ENCODE measurements at places on chromosomes 7 and 10.
A peak's percentile ranks its signal among the peaks of the same experiment; 100 is the strongest.

GRCh38 chr10:128932071-128932820, 534.8 kb upstream of the MGMT start:
- DNase-seq = no peak

DNA sequence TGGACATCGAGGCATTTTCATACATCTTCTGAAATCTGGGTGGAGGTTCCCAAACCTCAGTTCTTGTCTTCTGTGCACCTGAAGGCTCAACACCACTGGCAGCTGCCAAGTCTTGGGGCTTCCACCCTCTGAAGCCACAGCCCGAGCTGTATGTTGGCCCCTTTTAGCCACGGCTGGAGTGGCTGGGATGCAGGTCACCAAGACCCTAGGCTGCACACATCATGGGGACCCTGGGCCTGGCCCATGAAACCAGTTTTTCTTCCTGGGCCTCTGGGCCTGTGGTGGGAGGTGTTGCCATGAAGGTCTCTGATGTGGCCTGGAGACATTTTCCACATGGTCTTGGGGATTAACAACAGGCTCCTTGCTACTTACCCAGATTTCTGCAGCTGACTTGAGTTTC, 62.1 kb downstream of the INPP5A start:
- DNase-seq = no peak

- peak; percentile 25 for DNase-seq
Observed at GRCh38 chr7:17301471-17302456, 3.3 kb downstream of the AHR start.

DNA sequence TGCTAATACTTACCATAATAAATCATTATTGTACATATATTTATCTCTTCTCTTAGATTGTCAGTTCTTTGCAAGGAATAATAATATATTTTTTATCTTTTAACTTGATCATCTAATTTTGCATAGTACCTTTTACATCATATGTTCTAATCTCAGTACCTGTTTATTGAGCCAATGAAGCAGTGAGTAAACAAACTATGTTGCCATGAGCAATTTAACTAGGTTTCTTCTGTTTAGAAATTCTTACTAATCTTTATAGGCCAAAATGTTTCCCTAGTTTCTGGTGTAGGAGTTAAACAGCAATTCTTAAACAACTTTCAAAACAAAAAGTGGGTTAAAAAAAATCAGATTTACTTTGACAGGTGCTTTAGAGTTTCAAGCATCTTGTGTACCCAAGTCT, 61.3 kb downstream of the PHYHIPL start:
- no peak for DNase-seq

DNA sequence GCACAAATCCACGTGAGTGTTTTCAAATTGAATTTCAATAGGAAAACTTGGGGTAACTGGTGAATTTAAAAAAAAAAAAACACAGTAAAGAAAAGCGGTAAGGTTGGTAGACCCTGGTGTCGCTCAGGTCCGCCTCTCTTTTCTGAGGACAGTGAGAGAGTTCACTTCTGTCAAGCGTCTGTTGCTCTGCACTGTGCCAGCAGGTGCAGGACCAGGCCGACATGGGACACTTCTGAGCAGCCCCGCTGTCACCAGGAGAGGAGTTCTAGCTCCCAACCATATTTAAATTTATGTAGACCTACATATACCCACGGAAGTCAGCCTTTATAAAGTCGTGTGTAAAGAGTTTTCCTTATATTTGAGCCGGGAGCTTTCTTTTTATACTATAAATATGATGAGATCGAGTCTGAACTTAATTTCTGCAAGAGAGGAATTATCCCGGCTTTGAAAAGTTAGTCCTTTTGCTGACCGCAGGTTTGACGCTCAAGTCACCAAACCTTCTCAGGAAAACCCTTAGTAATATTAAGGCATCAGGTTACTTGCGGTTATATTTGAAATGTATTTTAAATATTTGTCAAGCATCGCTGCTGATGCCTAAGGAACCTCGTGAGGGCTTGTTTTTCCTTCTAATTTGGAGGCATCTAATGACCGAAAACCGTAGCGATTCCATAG, 531 bp downstream of the IKZF1 start:
- no peak for DNase-seq

- peak; percentile 27 for DNase-seq
Observed at GRCh38 chr7:110442381-110442837, 648.5 kb upstream of the LRRN3 start.

GRCh38 chr10:79144351-79145173, 75.8 kb downstream of the ZMIZ1 start:
- no peak for DNase-seq

- no peak for DNase-seq
Observed at GRCh38 chr7:16651396-16652239, 5.6 kb downstream of the BZW2 start.

GRCh38 chr10:64682043-64682442, 1160.8 kb downstream of the REEP3 start:
- DNase-seq = no peak

GRCh38 chr10:118107040-118107439, 60.3 kb upstream of the RAB11FIP2 start:
- DNase-seq = no peak

GRCh38 chr7:54898659-54899340, 120.0 kb upstream of the EGFR start:
- DNase-seq = no peak

DNA sequence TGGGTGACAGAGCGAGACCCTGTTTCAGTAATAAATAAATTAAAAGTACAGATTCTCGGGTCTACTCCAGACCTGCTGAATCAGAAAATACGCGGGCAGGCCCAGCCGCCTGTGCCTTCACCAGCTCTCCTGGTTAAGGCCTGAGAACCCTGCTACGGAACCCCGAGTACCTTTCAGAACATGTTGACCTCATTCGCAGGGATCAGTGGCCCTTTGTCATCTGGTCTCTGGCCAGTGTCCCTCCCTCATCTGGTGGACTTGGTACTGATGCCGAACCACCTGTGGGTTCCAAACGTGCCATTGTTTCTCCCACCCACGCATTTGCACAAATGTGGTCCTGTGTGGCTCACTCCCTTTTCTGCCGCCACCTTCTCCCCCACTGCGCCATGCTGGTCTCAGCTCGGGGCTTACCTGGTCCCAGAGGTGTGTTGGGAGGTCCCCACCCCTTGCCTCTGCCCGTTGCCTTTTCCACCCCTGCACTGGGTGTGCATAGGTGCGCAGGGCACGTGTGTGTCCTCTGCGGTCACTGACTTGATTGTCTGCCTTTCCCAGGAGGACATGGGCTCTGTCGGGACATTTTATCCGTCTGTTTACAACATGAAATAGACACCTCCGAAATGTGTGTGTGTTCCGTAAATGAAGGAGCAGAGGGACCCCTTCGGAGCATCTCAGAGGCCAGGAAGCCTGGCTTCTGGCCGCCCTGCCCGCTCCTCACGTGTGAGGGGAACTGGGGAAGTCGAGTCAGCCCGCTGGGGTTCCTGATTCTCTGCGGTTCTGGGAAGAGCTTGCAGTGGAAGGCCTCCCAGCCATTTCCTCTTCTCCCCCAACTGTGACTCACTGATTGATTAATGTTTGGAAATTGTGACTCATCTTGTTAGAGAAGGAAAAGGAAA, 135.2 kb downstream of the CUX1 start:
- no peak for DNase-seq

DNA sequence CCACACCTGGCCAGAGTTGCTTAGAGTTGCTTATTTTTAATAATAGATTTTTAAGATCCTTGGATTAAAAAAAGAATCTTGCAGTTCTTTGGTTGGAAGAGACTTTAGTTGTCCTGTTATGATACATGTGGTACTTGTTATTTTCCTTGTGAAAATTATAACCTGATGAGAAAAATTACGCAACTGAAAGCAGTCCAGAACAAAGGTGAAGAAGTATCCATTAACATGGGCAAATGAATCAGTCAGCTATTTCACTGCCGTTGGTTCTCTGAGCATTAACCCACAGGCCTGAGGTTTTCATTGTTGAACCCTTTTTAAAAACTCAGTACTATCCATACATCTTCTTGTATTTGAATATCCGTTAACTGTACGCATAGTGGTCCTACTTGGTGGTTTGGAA, 68.2 kb downstream of the GALNT11 start:
- DNase-seq = no peak

- DNase-seq = no peak
Observed at GRCh38 chr10:5544216-5544805, 19.6 kb downstream of the CALML3 start.

DNA sequence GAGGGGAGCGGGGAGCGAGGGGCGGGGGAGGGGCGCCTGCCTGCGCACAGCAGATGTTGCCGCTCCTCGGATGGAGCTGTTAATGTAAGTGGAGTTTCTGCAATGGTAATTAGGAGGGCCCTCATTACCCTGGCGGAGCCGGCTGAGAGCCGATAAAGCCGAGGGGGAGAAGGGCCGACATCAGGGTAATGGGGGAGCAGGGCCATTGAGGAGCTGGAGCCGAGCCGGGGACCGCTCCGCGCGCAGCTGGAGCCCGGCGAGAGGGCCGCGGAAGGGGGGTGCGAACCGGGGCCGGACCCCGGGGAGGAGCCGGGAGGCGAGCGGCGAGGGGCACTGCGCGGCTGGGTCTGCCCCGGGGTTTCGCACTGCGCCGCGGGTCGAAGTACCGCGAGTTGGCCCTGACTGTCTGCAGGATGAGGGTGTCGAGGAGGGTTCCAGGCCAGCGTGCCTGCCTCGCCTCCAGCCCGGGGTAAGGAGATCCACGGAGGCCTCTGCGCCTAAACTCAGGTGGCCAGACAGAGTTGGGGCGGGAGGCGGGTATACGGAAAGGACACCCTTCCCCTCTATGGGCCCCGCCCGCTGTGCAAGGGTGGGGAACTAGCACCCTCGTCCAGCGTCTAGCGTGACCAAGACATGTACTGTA, 55.0 kb upstream of the LBX1 start:
- no peak for DNase-seq

DNA sequence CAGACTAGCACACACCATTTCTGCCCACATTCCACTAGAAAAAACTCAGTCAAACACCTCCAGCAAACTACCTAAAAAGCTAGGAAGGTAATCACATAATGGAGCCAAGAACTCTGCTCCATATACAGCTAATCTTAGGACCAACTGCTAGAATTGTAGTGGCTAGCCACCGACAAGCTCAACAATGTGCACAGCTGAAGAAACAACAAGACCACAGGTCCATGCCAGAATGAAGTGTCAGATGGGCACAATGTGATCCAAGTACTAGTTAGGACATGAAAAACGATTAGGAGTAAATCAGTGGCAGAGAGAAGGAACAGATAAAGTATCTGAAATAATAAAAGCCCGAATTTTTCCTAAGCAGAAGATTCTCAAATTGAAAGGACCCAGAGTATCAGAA, 38.6 kb downstream of the TMEM106B start:
- no peak for DNase-seq

DNA sequence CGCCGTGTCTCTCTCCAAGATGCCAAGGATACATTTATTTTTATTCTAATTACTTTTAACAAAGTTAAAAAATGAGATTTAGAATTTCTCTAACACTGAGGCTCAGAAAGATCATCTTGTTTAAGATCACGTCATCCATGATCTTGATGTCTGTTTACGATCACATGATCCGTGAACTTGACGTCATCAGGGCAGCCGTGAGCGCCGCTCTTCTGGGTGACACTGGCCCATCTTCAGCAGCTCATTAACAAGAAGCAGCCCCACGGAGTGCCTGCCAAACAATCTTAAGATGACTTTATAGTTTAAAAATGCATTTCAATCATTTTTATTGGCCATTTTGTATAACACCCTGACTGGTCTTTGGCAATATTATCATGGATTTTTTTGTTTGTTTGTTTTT, 291.1 kb upstream of the PRKCQ start:
- no peak for DNase-seq

GRCh38 chr10:77027576-77027975, 610.0 kb downstream of the KCNMA1 start:
- DNase-seq = no peak

DNA sequence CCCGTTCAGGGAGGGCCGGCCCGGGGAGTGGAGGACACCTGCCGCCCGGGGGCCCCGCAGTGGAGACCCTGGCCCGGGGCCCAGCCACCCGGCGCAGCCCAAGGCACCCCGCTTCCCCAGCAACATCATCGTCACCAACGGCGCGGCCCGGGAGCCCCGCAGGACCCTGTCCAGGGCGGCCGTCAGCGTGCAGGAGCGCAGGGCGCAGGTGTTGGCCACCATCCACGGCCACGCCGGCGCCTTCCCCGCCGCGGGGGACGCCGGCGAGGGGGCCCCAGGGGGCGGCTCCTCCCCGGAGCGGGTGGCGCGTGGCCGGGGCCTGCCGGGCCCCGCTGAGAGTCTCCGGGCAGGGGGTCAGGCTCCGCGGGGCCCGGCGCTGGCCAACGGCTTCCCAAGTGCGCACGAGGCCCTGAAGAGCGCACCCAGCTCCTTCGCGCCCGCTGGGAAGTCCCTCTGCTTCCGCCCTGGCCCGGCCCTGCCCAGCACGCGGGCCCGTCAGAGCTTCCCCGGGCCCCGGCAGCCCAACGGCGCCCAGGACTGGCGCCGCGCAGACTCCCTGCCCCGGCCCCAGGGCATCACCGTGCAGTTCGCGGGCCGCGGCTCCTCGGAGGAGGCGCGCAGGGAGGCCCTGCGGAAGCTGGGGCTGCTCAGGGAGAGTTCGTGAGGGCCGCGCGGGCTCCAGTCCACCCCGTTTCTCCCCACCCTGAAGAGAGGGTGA, 46.7 kb downstream of the PROSER2 start:
- no peak for DNase-seq

DNA sequence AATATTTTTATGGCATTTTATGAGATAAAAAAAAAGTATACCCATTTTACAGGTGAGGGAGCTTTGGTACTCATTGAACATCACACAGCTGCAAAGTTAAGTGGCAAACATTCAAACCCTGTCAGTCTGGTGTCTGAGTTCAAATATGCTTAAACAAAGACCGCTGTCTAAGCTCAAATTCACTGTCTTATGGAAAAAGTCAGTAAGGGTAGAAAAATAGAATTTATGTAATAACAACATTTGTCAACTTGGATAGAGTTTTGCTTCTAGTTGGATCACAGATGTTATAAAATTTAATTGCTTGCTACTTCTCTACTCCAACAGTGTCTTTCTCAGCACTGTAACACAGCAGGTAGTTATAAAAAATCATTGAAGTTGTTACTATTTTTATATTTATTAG, 161.7 kb upstream of the CSTF2T start:
- no peak for DNase-seq

- no peak for DNase-seq
Observed at GRCh38 chr7:55651057-55651456, 78.8 kb upstream of the VOPP1 start.

- no peak for DNase-seq
Observed at GRCh38 chr10:48938281-48938680, 1.4 kb downstream of the LRRC18 start.

- DNase-seq = no peak
Observed at GRCh38 chr10:74400186-74400585, 249.2 kb downstream of the ADK start.
